ENCODE measurements at places on chromosomes 6 and 20.

- no peak for DNase-seq
Measured at GRCh38 chr6:75145976-75146375, 59.9 kb downstream of the COL12A1 start.

GRCh38 chr20:49310705-49311104, 32.8 kb upstream of the ZNFX1 start:
- DNase-seq, result no peak

GRCh38 chr20:63136296-63136695, 79.6 kb downstream of the YTHDF1 start:
- no peak for DNase-seq

- DNase-seq, result no peak
Measured at GRCh38 chr6:160036790-160037206, 67.9 kb downstream of the IGF2R start.

GRCh38 chr6:19153270-19153980, 683.7 kb upstream of the ID4 start:
- DNase-seq, result no peak
